ENCODE measurements at places on chromosomes 7 and 10.

DNA sequence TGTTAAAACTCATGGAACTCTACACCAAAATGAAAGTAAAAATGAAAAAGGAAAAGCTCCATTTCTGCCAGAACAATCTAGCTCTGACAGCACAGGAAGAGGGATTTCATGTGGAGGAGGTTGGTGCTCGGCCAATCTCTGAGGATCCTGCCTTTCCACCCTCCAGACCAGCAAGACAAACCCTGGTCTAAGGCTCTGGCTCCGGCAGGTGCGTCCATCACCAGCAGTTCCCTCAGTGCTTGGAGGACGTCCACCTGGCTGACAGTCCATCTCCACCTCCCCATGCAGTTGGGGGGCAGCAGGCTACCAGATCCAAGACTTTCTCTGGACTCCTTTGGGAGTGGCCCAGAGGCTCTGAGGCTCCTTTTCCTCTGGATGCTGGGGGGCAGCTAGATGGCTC, 25.0 kb upstream of the LOXL4 start:
- no peak for DNase-seq

- DNase-seq, result no peak
Measured at GRCh38 chr7:21572331-21573313, 29.8 kb downstream of the DNAH11 start.

- DNase-seq, result no peak
Measured at GRCh38 chr7:51639661-51640334, 323.2 kb upstream of the COBL start.

- DNase-seq, result no peak
Measured at GRCh38 chr7:127186686-127187085, 66.1 kb downstream of the GRM8 start.

GRCh38 chr7:29567174-29567573, 3.5 kb downstream of the PRR15 start:
- no peak for DNase-seq

DNA sequence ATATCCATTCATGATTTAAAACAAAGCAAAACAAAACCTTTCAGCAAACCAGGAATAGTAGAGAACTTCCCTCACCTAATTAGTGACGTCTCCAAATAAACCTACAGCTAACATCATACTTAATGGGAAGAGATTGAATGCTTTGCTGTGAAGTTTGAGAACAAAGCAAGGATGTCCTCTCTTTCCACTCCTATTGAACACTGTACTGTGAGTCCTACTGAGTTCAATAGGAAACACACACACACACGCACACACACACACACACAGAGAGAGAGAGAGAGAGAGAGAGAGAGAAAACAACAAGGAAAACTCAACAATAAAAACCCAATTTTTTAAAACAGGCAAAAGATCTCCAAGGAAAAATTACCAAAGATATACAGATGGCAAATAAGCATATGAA, 32.3 kb downstream of the PODXL start:
- DNase-seq, result no peak

DNA sequence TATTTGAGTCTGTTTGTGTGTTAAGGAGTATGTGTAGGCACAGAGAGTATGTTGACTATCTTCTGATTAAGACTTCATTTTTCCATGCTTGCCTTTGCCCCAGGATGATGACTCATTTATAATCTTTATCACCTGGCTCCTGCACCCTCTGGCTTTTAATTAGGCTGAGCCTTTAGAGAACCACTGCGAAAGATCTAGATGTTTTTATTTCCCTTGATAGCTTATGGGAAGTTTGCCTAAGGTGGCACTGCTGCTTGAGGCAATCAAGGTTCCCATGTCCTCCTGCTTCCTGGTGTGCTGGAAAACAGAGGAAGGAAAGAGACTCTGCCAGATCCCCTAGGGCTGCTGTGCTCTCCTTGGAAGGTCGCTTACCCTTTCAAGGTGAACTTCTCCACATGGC, 114.6 kb downstream of the ARL4A start:
- no peak for DNase-seq

Data from NCI-H1092 (cell line).